MM.1S (cell line): ENCODE measurements at places on chromosomes 2 and 18.
A peak's percentile ranks its signal among the peaks of the same experiment; 100 is the strongest.

- H3K27ac ChIP-seq, result no peak overlapping the region
- DNase-seq, result no peak
- H3K4me3 ChIP-seq, result no peak overlapping the region
- H3K27me3 ChIP-seq, result no peaks in the 10 kb centered on the region; the same call in 1 of the 2 replicates
Observed at GRCh38 chr2:120867290-120868241, 131.9 kb downstream of the GLI2 start.

- no peak overlapping the region for H3K27ac ChIP-seq
- DNase-seq, result no peak
- no peaks in the 10 kb centered on the region for H3K4me1 ChIP-seq
- no peak overlapping the region for H3K4me3 ChIP-seq
- no peaks in the 10 kb centered on the region for H3K36me3 ChIP-seq
Observed at GRCh38 chr2:143524559-143525401, 395.6 kb downstream of the ARHGAP15 start.

GRCh38 chr2:219736209-219736608, 108.8 kb downstream of the SLC4A3 start:
- H3K36me3 ChIP-seq, result no peaks in the 10 kb centered on the region
- H3K27me3 ChIP-seq, result no peaks in the 10 kb centered on the region
- no peak overlapping the region for H3K27ac ChIP-seq
- H3K4me3 ChIP-seq, result no peak overlapping the region
- peak; percentile 35 for DNase-seq
- H3K4me1 ChIP-seq, result no peaks in the 10 kb centered on the region

DNA sequence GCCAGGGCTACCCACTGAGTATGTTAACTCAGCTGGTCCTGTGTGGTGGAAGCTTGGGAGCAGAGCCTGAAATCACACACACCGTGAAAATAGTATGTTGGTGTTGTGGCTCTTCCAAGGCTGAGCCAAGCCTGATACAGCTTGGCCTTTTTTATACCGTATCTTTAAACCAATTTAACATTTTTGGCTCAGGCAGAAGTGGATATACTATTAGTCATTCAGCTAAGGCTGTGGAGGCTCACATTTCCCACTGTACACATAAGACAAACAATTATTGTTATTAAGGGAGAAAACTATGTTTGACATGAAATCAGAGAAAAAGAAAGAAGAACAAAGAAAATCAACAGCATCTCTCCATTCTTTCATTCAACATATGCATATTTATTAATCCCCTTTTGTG, 159.0 kb downstream of the BCL11A start:
- no peak overlapping the region for H3K27ac ChIP-seq
- no peak overlapping the region for H3K4me3 ChIP-seq
- H3K36me3 ChIP-seq, result no peaks in the 10 kb centered on the region
- H3K27me3 ChIP-seq, result no peaks in the 10 kb centered on the region
- DNase-seq, result no peak

GRCh38 chr18:72799106-72799505, 68.7 kb downstream of the NETO1 start:
- H3K36me3 ChIP-seq, result no peaks in the 10 kb centered on the region
- no peaks in the 10 kb centered on the region for H3K4me1 ChIP-seq
- H3K4me3 ChIP-seq, result no peak overlapping the region
- no peaks in the 10 kb centered on the region for H3K27me3 ChIP-seq
- H3K27ac ChIP-seq, result no peak overlapping the region

DNA sequence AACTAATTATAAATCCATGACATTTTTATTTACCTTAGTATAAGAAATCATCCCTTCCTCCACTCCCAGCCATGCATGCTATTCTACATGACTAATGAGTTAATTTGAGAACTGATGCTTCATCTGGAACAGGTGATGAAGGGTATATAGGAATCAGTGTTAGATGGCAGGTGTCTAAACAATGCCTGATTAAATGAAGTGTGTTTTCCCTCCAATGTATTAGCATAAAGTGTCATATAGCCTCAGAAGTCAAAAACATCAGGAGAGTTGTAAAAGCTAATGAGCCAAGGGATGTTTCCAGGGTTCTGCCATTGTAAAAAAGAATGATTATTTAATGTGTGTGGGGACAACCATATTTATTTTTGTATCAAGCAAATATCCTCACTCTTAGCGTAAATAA, 913.8 kb downstream of the DCC start:
- no peak for DNase-seq
- no peaks in the 10 kb centered on the region for H3K4me1 ChIP-seq
- no peaks in the 10 kb centered on the region for H3K27me3 ChIP-seq
- H3K4me3 ChIP-seq, result no peak overlapping the region
- H3K27ac ChIP-seq, result no peak overlapping the region

GRCh38 chr2:234368861-234369261, 128.0 kb downstream of the ARL4C start:
- H3K4me3 ChIP-seq, result no peak overlapping the region
- no peaks in the 10 kb centered on the region for H3K27me3 ChIP-seq
- H3K27ac ChIP-seq, result no peak overlapping the region
- no peaks in the 10 kb centered on the region for H3K36me3 ChIP-seq

DNA sequence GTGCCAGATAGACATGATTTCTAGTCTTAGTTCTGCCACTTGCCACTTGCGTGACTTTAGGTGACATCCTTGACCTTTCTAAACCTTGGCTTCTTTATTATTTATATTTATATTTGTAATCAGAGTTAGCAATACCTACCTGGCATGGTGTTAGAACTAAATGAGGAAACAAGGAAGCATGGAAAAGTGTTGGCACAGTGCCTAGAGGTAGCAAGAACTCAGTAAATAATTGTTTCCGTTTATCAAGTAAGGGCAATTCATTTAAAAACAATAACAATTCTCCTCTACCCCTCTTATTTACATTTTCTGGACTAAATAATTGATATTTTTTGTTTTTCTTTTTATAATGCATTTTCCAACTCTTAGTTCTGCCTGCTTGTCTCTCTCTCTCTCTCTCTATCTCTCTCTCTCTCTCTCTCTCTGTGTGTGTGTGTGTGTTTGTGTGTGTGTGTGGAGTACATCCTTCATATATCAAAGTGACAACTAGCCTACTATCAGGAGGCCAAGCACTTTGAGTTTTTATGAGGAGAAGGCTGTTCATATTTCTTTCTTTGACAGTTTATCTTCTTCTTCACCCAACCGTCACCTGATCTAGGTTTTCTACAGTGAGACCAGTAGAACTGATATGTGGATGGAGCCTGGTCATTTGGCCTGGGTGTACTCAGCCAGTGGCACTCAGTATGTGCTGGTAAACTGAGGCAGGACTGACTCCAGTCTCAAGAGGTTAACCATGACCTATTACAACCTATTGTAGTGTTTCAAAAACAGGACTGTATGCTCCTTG, 134.5 kb downstream of the LRRTM1 start:
- no peaks in the 10 kb centered on the region for H3K27me3 ChIP-seq
- H3K4me1 ChIP-seq, result no peaks in the 10 kb centered on the region
- no peak overlapping the region for H3K4me3 ChIP-seq
- H3K27ac ChIP-seq, result no peak overlapping the region
- no peaks in the 10 kb centered on the region for H3K36me3 ChIP-seq

DNA sequence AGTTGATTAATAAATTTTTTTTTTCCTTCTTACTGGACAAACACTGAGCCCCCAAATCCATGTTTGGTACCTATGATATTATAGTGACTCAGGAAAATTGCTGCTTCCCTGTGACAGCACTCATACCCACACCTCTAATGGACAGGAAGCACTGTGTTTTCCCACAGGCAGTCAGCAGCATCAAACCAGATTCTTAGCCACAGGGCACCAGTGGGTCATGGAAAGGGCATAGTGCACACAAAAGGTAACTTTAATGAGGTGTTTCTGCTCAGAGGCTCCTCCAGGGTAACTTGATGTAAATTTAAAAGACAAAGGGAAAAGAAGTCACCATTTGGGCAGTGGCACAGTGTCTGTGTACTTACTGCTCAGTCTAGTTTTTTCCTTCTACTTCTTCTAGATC, 34.1 kb downstream of the SERPINB11 start:
- H3K27ac ChIP-seq, result no peak overlapping the region
- H3K4me3 ChIP-seq, result no peak overlapping the region
- no peak for DNase-seq

GRCh38 chr2:229719926-229720647, 5.7 kb upstream of the DNER start:
- no peak overlapping the region for H3K4me3 ChIP-seq
- H3K27ac ChIP-seq, result no peak overlapping the region
- no peaks in the 10 kb centered on the region for H3K36me3 ChIP-seq
- H3K27me3 ChIP-seq, result no peaks in the 10 kb centered on the region

DNA sequence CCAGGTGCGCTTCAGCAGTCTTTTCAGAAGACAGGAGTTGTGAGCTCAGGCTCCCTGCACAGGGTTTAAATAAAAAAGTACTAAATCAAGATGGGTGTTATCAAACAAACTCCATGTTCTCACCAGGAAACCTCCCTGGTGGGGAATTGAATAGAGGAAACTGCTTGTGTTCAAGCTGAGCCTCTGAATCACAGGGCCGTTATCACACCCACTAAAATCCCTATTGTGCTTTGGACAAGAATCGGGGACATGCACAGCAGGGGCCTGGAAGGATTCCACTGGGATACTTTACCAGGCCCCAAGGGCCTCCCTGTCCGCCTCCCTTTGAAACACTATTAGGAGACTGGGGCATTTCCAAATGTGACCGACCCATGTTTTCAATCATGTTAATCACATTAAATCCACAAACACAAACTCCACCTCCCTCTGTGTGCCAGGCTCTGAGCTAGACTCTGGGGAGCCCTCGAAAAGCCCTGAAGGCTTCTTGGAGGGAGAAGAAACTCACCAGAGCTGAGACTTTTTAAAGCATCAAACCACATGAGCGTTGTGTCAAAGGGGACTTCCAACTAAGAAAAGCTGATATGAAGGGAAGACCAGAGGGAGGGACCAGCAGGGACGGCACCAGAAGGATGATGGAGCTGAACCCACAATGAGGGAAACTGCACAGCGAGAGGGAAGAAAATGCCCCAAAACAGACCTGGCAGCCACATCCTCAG, 458.7 kb upstream of the ID2 start:
- no peak for DNase-seq
- H3K27me3 ChIP-seq, result no peaks in the 10 kb centered on the region
- no peak overlapping the region for H3K4me3 ChIP-seq
- no peak overlapping the region for H3K27ac ChIP-seq

DNA sequence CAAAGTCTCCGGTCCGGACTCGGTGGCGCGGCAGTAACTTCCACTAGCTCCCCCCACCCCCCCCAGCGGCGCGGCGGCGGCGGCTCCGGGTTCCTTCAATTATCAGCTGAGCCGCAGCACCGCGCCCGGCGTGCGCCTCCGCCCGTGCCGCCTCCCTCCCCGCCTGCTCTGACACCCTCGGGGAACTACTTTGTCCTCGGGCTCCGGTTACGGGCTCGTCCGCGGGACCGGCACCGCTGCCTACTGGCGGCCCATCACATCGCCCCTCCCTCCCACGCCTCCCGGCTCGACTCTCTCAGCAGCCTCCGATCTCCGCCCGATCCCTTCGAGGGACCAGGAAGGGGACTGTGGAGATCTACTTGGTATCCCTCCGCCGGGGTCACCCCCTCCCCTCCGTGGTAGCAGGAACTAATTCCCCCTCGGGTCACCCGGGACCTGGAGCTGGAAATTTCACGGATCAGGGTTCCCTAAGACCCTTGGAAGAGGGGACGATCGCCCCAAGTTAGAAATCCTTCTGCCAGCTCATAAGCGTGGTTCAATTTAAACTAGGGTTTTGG, at the start of gene TRIP12:
TSS of gene TRIP12 (minus strand) at position 118 of the 557 bp plus-strand sequence. CDS start 41,930 bp downstream, outside the sequence.
- H3K4me1 ChIP-seq, result 0 out of 2 replicates have a peak, but pooled peaks cover 5% of the 10 kb centered on the region
- H3K27ac ChIP-seq, result peak within 1 kb of the TSS; percentile 91
- H3K27me3 ChIP-seq, result no peaks in the 10 kb centered on the region
- peak; percentile 84 for DNase-seq
- H3K36me3 ChIP-seq, result no peaks in the 10 kb centered on the region

GRCh38 chr2:196601430-196602306, 37.8 kb upstream of the CCDC150 start:
- H3K27ac ChIP-seq, result no peak overlapping the region
- DNase-seq, result no peak
- no peaks in the 10 kb centered on the region for H3K27me3 ChIP-seq

GRCh38 chr2:3968736-3969135, 265.4 kb downstream of the DCDC2C start:
- H3K4me3 ChIP-seq, result no peak overlapping the region
- no peaks in the 10 kb centered on the region for H3K4me1 ChIP-seq
- no peaks in the 10 kb centered on the region for H3K36me3 ChIP-seq
